Esophagus squamous epithelium (tissue), 5 donors: ENCODE measurements at places on chromosomes 3 and 15.

DNA sequence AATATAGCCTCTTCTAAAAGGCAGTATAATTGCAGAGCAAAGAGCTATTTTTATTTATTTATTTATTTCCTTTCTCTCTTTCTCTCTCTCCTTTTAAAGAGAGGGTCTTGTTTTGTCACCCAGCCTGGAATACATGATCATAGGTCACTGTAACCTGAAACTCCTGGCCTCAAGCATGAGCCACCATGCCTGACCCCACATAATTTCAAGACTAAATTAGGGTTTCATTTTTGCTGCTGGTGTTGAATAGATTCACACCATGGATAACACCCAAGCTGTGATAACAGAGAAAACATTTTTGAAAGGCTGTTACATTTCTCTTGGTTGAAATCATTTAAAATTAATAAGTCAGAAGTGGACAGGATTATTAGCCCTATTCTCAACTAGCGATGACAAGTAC, 131.6 kb downstream of the LEKR1 start:
- DNase-seq = no peak

- no peak for DNase-seq
Observed at GRCh38 chr3:31132132-31132769, 237.8 kb upstream of the GADL1 start.

DNA sequence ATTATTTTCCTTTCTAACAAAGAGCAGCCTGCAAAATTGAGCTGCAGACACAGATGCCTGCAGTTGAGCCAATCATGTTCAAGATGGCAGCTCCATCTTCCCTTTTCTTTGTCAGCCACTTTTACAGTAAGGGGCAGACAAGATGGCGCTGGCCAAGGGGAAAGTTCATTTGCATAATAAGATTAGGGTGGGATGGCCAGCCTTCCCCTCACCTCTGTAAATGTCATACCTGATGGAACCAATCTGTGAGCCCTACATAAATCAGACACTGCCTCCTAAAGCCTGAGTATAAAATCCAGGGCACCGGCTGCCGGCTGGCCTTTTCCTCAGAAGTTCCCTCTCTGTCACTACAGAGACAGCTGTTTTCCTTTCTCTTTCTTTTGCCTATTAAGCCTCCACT, 15.8 kb downstream of the PATL2 start:
- DNase-seq = no peak

DNA sequence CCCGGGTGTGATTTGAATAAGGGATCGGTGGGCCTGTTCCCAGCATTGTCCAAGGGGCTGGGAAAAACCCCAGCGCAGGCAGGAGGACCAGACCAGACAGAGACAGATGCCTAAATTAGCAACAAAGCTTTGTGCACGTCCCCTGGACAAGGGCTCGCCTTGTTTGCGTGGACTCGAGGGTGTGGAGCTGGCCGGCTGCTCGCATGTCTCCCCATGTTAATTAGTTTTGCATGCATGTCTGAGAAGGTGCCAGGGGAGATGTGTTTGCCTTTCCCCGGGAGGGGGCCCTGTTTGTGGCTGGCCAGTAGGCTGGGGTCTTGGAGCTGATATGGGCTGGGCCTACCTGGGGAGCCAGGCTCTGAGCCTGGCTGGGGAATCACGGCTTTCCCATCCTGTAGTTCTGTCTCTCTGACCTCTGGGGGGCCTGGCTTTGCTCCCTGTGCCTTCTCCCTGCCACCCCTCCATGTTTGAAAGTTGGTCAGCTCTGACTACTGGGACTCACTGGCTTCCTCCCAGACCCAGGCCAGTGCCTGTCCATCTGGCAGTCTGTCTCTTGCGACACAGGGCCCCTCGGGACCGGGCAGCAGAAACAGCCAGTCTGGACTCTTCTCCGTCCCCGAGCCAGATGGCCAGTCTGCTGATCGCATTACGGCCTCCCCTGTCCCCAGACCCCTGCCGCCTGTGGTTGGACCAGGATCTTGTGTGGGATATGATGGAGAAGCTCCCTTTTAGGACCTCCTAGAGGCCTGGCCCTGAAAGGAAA, 55.4 kb upstream of the POLG start:
- DNase-seq = no peak

GRCh38 chr15:81740416-81740815, 305.4 kb downstream of the MEX3B start:
- no peak for DNase-seq

GRCh38 chr3:129739634-129740033, 133.2 kb upstream of the PLXND1 start:
- DNase-seq = no peak

DNA sequence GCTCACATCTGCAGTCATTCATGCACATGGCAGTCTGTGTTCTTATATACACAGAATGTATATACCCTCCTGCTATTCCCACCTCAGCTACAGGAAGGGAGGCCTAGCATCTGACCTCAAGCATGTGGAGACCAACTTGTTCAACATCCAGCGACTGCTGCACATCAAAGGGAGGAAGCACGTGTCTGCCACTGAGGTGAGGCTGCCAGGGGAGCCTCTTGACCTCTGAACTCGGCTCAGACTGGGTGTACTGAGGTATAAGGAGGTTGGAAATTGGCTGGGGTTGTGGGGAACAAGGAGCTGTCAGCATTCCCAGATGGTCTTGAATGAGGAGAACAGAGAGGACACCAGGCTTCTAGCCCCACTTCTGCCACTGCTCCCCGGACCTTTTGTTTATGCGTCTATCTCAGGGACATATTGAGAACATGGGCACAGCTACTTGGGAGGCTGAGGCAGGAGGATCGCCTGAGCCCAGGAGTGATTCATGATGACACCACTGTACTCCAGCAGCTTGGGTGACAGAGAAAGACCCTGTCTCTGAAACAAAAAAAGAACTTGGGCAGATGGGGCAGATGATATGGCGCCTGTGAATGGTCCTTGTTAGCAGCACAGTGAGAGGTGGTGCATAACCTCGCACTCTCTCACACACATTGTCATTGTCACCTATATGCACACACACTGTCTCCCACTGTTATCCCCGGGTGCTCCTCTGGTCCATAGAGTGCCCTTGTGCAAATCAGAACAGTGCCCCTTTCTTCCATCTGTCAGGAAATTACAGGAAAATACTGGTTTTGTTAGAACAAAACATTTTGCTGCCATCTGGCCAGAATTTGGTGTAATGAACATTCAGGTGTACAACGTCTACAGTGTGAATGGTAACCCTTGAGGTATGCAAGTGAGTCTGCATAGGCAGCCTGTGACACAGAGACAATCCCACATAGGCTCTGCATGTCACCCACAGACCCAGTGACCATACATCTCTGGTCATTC, 5.4 kb downstream of the VILL start:
- DNase-seq = no peak

DNA sequence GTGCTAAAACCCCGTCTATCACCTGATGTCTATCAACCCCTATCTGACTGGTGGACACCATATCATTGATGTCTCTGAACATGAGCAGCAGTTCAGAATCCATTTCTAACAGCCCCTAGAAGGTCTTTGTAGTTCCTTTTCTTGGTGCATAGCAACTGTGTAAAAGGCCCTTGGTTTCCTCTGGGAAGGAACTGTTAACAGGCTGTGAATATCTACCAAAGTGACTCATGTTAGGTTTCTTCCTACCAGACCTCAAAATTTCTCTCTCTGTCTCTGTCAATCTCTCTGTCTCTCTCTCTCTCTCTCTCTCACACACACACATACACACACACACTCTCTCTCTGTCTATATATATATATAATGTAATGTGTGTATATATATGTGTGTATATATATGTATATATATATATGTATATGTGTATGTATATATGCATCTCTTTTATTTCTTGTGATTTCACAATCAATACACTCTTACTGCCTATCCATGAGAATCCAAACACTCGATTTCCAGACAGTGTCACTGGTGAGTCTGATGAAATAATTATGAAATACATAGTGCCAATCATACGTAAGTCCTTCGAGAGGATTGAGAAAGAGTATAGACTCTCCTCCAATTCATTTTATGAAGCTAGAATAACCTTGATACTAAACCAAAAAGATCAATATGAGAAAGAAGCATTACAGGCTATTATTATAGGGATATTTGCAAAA, 335.9 kb upstream of the SLCO3A1 start:
- no peak for DNase-seq

- no peak for DNase-seq
Observed at GRCh38 chr3:25174251-25174650, 253.8 kb upstream of the RARB start.

- no peak for DNase-seq
Observed at GRCh38 chr3:4601892-4602291, 108.7 kb downstream of the ITPR1 start.

DNA sequence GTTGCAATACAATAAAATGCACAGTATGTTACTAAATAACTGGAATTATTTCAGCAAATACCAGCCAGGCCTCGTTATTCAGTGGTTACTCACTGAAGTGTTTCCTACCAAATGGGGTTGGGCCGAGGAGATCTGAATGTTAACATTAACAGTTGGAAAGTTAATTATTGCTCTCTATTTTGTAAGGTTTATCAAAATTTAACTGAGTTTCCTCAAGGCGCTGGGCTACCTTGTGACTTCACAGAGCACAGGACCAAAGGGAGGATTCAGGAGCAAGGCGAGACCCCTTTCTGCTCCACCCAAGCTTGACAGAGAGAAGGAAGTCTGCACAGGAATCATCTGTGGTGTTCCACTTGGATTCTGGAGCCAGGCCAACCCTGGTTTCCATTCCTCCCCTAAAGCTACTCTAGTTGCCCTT, 21.6 kb downstream of the ADAMTS9 start:
- DNase-seq = no peak

DNA sequence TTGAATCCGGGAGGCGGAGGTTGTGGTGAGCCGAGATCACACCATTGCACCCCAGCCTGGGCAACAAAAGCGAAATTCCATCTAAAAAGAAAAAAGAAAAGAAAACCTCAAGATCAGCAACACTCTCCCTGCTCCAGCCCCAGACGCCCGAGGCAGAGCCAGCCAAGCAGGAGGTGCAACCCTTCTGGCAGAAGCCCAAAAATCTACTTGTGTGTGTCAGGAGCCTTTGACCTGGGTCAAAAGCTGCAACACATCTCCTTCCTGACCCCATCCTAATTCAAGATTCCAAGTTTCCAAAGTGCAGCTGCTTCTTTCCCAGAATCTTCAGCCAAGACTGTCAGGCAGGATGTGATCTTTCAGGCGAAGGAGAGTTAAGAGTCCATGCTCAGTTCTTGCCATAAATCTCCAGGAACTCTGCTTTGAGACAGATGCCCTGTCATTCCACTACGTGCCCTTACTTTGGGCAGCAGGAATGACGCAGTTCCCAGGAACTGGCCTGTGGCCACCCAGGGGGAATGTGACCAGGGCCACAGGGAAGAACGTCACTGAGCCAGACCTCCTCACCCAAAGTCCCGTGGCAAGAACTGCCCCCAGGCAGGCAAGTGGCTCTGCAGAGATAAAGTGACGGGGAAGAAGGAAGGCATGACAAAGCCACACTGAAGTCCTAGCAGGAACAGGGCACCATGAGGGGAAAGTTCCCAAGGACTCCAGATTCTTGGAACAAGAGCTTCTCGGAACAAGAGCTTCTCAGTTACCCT, 39.4 kb downstream of the SH3BP5 start:
- DNase-seq = no peak

- DNase-seq = no peak
Observed at GRCh38 chr3:185069037-185070030, 83.5 kb downstream of the C3orf70 start.

DNA sequence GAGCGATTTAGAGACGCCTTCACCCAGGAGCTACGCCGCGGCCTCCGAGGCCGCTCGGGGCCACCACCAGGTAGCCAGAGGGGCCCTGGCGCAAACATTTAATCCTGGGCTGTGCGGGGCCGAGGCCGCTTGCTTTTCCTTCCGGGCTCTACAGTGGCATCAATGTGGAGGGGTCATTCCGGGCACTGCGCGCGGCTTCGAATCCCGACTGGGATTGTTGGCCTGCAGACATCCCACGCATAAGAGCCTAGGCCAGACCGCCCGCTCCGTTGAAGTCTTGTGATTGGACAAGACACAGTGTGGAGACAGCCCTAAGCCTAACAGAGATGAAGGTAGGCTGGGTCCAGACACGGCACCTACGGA, 568 bp upstream of the NCBP2 start:
- DNase-seq = no peak

GRCh38 chr15:75928680-75929608, 25.3 kb downstream of the FBXO22 start:
- no peak for DNase-seq

- no peak for DNase-seq
Observed at GRCh38 chr15:83119968-83120581, 12.6 kb downstream of the TM6SF1 start.

- DNase-seq = no peak
Observed at GRCh38 chr15:99712415-99712814, 20.8 kb downstream of the LYSMD4 start.

DNA sequence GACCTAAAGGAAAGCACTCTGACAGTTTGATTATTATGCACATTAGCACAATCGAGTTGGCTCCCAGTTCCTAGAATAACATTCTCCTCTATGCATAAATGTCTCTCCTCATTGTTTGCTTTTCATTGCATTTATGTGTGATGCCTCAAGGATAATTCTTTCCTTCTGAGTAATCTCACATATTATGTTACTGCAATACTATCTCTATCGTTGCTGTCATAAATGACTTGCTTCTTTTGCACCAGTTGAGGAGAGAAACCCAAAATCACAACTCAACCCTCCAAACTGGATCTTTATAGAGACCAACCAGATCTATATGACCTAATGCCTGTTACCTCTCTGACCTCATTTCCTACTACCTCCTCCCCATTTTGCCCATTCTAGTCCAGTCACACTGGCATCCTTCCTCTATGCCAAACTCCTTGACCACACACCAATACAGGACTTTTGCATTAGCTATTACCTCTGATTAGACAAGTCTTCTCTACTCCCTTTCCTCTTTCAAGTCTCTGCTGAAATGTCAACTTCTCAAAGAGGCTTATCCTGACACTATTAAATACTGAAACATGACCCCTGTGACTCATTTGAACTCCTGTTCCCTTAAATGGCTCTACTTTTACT, 1026.0 kb downstream of the TUSC7 start:
- no peak for DNase-seq

- DNase-seq = no peak
Observed at GRCh38 chr3:192861972-192862371, 55.7 kb downstream of the MB21D2 start.

GRCh38 chr3:171267104-171267503, 193.1 kb downstream of the TNIK start:
- DNase-seq = no peak

DNA sequence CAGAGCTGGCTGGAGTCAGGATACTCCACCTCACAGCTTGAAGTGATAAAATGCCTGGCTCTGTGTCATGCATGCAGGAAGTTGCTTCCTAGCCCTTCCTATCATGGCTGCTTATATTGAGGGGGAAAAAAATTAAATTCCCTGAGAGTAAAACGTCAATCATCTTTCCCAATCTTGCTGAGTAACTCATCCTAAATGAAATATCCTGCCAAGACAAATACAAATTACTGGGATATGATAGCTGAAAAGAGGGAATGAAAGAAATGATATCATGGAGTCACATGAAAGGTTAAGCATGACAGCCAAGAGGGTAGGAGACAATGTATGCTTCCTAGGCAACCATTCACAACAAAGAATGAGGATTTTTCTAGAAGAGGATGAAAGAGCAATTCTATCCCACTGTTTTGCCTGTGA, 110.6 kb downstream of the ABI3BP start:
- DNase-seq = no peak
